Thymus (tissue), 14 donors: ENCODE measurements at places on chromosomes 4 and X. TPM values are rescaled to one million over a fixed set of nuclear protein-coding genes. Genes with fewer than 3 reads are reported as not detected.

The ODAPH gene
- not detected for total RNA-seq

The TKTL1 gene
- 1.3 TPM for total RNA-seq

GRCh38 chrX:47623540-47624027 is 3.9 kb upstream of the SYN1 start:
- no peaks in the 10 kb centered on the region for H3K36me3 ChIP-seq
- peak overlapping the region; percentile 40 for H3K4me3 ChIP-seq
- peak; percentile 56 for DNase-seq
- H3K4me1 ChIP-seq = peaks cover 6% of the 10 kb centered on the region
- H3K27me3 ChIP-seq = peaks cover 4% of the 10 kb centered on the region

- H3K36me3 ChIP-seq = no peaks in the 10 kb centered on the region
- H3K27me3 ChIP-seq = no peaks in the 10 kb centered on the region
- no peaks in the 10 kb centered on the region for H3K4me1 ChIP-seq
- DNase-seq = no peak
- no peak overlapping the region for H3K27ac ChIP-seq
- H3K4me3 ChIP-seq = peak overlapping the region; percentile 58
Observed at GRCh38 chrX:67545036-67545821, 1.4 kb downstream of the AR start.
